ENCODE measurements at places on chromosomes 1 and 21. TPM values are rescaled to one million over a fixed set of nuclear protein-coding genes. Genes with fewer than 3 reads are reported as not detected.

The EPHA8 gene
- total RNA-seq, result not detected

The OLFM3 gene
- not detected for total RNA-seq

The INAVA gene
- not detected for total RNA-seq

The CHRM3 gene
- total RNA-seq, result 0.24 TPM

The SPSB1 gene
- 21.3 TPM for total RNA-seq

The GBP6 gene
- 0.16 TPM for total RNA-seq

The B3GALT2 gene
- 8.3 TPM for total RNA-seq

The PSRC1 gene
- total RNA-seq, result 3.0 TPM

The TRPM2 gene
- total RNA-seq, result under 0.01 TPM

The PTPRU gene
- 44.4 TPM for total RNA-seq

The DEGS1 gene
- 112 TPM for total RNA-seq

The CYP4Z1 gene
- total RNA-seq, result not detected

The BNIPL gene
- 0.12 TPM for total RNA-seq

The OR2T6 gene
- total RNA-seq, result not detected

The CFHR4 gene
- not detected for total RNA-seq

The SAMSN1 gene
- not detected for total RNA-seq

The GPR52 gene
- total RNA-seq, result 2.4 TPM

The KCNN3 gene
- total RNA-seq, result not detected

The NCAM2 gene
- 2.4 TPM for total RNA-seq

The PRAMEF13 gene
- total RNA-seq, result not detected

The ZBTB8B gene
- not detected for total RNA-seq

The RGS16 gene
- 1.1 TPM for total RNA-seq

The BATF3 gene
- 1.1 TPM for total RNA-seq

The FGGY gene
- 26.4 TPM for total RNA-seq

Data from hair follicle dermal papilla cell (primary cell).